Stimulated activated CD8-positive, alpha-beta memory T cell treated with anti-CD3 and anti-CD28 coated beads, Interleukin-7, amount 100 ng/mL, for 1 hour (primary cell): ENCODE measurements at places on chromosomes 12 and 14.

DNA sequence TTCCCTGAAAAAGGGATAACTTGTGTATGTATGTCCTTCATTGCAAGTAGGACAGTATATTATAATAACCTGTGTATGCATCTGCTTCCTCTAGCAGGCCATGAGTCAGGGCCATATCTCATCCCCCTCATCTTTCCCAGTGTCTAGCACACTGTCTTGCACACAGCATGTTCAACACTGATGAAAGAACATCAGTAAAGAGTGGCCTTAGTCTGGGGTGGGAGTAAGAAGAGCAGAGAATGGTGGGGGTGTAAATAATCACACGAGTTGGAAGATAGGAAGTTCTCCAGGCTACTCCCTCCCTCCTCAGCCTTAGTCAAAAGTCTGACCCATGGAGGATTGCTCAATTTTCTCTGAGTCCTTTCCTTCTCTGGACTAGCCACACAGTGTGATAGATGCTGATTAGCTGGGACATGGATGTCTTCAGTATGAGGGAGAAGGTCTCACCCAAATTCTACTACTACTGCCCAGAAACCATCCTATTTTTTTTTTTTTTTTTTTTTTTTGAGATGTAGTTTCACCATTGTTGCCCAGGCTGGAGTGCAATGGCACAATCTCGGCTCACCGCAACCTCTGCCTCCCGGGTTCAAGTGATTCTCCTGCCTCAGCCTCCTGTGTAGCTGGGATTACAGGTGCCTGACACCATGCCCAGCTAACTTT is 14.6 kb upstream of the SP1 start:
- no peak for DNase-seq

DNA sequence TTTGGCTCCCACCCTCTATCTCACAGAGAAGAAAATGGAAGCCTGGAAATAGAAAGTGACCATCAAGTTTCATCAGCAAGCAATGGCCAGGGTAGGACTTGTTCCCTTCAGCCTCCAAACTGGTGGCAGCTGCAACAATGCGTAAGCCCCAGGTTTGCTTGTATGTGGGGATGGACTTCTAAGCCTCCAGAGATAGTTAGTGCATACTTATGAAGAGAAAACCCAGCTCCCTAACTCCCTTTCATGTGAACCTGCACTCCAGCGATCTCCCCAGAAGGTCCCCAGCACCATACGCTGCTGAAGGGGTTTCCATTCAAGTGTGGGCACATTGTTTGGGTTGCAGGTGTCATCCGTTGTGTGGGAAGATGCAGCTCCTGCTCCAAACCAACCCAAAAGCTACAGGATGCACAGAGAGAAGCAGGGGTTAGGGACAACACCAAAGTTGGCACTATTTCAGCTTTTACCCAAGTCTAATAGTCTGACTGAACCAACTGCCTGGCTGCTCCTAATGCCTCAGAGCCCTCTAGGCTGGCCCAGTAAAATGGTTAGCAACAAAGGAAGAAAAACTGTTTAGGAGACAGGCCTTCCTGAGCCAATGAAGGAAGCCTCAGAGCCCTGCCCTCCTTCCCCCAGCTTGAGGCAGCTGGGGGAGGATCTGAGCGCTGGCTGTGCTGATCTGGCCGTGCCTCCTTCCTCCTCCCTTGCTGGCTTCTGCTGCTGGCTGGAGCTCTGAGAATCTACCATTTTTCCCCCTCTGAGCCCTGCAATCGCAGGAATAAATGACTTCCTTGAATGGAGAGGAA is 12.3 kb downstream of the ZFP36L1 start:
- no peak for DNase-seq

DNA sequence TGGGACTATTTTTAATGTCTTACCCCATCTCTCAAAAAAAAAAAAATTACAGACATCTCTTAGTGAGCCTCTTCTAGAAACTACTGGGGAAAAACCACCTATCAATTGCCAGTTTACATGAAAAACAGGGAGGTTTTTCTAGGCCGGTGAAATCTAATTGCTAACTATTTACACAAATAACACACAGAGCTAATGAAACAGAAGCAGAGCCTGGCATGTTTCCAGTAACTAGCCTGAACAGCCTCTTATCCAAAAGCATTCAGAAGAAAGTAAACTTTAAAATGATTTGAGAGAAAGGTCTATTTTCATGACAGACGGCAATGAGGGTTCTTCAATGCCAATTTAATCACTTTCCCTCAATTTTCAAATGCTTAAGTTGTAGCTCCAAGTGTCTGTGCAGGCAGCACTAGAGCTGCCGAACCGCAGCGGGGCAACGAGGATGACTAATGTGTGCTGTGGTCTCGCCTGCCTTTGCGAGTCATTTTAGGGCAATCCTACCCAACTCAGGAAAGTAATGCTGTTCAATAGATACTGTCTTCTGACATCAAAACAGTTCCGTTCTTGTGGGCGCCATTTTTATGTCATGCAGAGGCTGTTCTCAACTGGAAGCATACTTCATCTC is 84.6 kb downstream of the SETD3 start:
- DNase-seq, result no peak

- DNase-seq, result no peak
These were observed 222.4 kb upstream of the AMIGO2 start for GRCh38 chr12:47302111-47302671.

DNA sequence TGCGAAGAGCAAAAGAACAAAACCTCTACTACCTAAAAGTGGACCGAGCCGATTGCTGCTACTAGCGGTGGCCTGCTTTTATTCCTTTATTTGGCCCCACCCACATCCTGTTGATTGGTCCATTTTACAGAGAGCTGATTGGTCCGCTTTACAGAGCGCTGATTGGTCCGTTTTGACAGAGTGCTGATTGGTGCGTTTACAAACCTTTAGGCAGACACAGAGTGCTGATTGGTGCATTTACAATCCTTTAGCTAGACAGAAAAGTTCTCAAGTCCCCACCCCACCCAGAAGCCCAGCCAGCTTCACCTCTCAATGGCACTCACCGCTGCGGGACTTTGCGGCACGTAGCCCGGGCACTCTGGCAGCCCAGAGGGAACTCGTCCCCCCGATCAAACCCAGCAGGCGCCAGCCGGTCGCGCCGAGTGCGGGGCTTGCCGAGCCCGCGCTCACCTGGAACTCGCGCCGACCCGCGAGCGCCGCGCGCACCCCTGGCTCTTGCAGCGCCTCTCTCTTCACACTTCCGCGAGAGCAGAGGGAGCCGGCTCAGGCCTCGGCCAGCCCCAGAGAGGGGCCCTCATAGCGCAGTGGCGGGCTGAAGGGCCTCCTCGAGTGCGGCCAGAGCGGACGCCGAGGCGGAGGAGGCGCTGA is 8.7 kb upstream of the FGD4 start:
- DNase-seq, result no peak

DNA sequence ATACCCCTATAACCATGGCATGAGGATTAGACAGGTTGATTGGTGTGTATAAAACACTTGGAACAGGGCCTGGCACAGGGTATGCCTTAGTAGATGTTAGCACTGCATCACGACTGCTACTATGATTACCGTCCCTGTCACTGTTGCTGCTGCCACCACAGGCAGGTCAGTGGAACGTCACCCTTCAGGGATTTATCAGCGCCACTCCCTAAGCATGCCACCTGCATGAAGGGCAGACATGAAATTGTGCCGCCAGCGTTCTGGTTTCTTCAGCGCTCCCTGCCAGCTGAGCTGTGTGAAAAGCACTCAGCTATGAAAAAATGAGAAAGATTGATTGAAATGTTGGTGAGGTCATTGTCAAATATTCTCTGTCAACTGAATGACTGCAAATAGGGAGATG is 477.0 kb downstream of the DPF3 start:
- DNase-seq, result no peak

GRCh38 chr14:77007183-77007974 is 21.1 kb downstream of the IRF2BPL start:
- no peak for DNase-seq

DNA sequence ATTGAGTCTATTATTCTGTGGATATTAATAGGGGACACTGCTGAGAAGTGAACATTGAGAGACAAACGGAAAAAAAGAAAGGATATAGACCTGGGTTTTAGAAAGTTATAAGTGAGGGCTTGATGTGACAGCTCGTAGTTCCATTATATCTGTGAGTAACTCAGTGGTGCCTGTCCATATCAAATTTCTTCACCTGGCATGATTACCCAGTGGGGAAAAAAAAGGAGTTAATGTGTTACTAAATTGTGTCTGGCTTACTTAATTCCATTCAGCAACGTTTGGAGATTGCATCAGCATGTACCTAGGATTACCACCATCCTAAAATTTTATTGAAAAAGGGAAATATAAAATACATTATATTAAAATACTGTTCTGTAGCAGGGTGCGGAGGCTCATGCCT is 1249.9 kb downstream of the SLC16A7 start:
- no peak for DNase-seq

GRCh38 chr12:57842342-57843294 is 3.9 kb downstream of the CTDSP2 start:
- no peak for DNase-seq

GRCh38 chr14:39876916-39877315 is 444.7 kb upstream of the FBXO33 start:
- no peak for DNase-seq

- DNase-seq, result no peak
These were observed 51.6 kb downstream of the RESF1 start for GRCh38 chr12:32010631-32011336.

DNA sequence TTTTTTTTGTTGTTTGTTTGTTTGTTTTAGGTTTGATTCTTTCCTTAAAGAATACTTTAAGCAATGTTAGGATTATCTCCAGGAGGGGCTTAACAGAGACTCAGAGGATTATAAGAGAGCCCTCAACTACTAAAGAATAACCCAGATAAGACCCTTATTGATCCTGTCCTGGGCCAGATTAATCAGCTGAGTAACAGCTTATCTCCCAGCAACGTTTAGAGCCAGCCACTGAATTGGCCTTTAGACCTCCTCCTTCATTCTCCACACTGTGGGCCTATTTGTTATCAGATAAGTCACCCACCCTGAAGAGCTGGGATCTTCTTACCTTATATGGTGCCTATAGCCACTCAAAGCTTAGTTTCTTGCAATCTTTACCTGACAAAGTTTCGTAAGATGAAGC is 71.1 kb downstream of the FIGNL2 start:
- DNase-seq, result no peak

DNA sequence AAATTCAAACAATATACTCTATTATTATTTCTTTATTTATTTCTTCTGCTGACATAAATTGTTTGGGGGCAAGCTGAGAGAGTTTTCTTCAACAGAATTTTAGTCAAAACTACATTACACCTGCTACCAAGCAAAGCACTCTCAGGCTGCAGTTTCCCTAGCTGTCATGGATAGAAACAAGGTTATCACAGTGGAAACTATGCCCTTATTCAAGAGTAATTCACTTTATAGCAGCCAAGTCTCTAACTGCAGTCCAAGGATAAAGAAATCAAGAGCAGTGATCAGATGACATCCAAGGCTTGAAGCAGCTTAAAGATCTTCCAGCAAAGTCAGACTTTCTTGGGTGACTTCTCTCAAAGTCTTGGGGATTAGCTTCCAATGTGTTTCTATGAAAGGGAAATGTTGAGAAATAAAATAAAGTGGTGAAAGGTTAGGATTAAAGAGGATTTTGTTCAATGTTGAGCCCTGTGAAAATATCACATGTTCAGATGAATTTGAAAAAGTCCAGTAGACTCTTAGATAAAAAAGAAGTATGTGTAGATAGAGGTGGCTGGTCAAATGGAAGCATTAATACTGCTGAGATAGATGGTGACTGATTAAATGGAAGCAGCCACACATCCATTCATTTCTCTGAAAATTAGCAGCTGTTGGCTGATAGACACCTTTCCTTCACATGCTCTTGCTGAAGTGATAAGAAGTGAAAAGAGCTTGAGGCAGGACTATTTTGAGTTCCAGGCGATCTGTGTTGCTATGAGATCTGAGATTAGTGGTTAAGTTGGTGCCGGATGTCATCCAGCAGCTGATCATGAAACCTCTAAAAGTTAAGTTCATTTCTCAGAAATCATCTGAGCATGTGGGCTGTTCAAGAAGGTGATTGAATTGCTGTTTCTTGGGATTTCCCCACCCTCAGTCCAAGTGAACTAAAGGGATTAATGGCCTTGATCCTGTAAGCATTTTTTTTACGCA is 257.8 kb upstream of the BTG1 start:
- peak; percentile 21 for DNase-seq

- DNase-seq, result no peak
These were observed 15.5 kb upstream of the CHGA start for GRCh38 chr14:92907316-92907911.

- DNase-seq, result no peak
These were observed 22.1 kb downstream of the LGMN start for GRCh38 chr14:92726135-92726932.

- DNase-seq, result no peak
These were observed 40.1 kb downstream of the CCDC60 start for GRCh38 chr12:119374635-119375034.

DNA sequence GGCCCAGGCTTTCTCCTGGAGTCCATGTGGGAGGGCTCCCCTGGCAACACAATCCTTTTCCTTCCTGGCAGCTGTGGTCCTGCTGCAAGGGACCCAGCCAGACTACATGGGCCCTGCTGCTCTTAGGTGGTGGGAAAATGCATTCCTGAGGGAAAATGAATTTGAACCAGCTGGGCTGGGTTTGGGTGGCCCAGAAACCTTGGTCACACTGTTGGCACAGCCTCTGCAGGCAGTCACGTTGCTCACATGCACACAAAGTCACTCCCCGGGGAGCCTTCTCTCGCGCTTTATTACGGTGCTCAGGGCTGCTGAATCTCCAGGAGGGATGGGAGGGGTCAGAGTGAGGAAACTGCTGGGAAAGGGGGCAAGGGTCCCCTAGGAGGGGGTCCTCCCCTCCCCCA is 17.2 kb downstream of the PLEKHG3 start:
- no peak for DNase-seq

DNA sequence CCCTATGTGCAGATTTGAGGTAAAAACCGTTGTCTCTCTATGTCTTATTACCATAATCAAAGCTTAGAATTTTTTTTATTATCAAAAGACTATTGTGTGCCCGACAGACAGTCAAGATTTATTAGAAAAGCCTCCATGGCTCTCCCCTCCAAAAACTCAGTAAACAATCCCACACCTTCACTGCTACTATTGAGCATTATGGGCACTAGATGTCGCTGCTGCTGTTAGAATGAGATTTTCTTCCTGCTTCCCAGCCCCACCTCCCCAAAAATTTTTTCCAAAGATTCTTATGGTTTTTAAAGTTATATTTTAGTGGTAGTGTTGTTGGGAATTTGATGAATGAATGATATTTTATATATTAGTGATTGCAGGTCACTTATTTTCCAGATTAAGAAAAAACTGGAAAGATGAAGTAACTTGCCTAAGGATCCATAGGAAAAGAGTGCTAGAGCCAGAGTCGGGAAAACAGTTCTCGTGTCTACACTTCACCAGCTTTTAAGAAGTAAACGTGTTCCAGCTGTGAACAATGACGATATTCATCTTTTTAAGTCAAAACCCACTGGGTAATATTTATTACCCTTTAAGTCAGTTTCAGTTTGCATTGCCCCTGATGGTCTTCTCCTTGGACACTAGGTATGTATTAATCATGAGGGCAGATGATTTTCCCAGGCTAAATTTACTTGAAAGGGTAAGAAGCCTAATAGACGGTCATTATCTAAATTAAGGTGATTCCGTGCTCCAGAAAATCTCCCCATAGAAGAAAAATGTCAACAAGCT is 12.2 kb upstream of the FOXG1 start:
- no peak for DNase-seq

- DNase-seq, result peak; percentile 41
These were observed at the start of gene ACIN1 for GRCh38 chr14:23094666-23095195. Gene ACIN1, minus strand, starts transcription at chr14:23095136. Its CDS starts 24 bp downstream, at chr14:23095112.
